GM13976 (cell line): ENCODE measurements at places on chromosomes 6 and 20.

GRCh38 chr6:131321589-131321988, 186.3 kb downstream of the AKAP7 start:
- DNase-seq: no peak

DNA sequence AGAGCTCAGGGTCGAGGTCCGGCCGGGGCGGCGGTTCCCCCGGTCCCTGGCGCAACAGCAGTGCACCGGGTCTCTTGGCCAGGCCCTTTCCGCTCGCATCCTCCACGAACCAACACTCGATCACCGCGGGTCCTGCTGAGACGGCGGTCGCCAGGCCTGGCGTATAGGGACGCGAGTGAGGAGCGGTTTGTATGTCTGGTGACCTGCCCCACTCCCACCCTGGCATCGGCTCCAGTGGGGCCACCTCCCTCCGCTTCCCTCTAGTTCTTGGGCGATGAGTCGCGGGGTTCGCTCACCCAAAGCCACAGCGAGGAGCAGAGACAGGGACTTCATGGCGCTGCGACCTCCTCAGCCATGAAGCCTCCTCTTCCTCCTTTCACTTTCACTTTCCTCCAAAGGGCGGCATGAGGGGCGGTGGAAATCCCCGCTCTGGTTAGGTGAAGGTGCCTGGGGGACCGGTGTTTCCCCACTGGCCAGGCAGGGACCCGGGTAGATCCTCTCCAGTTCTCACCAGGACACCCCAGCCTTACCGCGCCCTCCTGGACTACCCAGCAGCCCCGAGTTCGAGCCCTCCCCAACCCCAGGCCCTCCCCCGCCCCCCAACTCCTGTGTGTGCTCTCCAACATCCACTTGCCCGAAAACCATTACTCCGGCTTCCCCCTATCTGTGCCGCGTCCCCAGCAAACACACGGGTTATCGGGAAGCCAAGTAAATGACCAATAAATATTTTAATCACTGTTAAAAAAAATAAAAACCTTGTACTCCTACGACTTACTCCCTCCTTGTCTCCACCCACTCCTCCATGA, at the start of gene TAPBP:
TAPBP (minus strand) TSS at position 370 of the 806 bp plus-strand sequence; CDS start at position 333, 37 bp downstream.
- peak; percentile 90 for DNase-seq

DNA sequence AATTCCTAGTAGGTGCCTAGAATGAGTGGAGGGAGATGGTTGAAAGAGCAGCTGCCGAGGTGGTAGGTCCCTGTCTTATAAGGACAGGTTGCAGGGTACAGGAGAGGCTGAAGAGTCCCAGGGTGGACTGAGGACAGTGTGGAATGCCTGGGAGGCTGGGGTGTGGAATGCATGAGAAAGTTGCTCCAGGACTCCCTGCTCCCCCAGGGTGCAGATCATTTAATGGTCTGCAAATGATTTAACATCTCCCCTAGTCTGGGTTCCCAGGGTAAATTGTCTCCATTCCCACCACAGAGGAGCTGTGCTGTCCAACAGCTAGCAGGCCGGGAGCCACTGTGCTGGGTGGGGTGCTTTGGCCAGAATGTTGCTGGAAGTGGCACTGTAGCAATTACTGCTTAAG, 76.0 kb downstream of the CD83 start:
- no peak for DNase-seq

DNA sequence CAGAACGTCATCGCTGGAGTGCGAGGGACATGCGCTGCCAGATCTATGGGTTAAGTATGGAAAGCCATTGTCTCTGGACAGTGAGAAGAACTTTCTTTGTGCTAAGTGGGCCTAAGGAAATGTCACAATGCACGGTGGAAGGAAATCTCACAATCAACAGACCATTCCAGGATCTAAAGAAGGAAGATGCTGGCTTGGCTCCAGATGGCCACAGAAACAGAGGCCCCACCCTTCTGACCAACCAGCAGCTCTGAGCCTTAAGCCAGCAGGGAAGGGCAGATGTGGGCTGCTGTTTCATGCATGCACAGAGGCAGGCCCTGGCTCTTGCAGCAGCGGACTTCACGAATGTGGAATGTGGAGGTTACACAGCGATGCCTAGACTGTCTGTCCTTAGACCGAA, 156.3 kb downstream of the SOBP start:
- no peak for DNase-seq

DNA sequence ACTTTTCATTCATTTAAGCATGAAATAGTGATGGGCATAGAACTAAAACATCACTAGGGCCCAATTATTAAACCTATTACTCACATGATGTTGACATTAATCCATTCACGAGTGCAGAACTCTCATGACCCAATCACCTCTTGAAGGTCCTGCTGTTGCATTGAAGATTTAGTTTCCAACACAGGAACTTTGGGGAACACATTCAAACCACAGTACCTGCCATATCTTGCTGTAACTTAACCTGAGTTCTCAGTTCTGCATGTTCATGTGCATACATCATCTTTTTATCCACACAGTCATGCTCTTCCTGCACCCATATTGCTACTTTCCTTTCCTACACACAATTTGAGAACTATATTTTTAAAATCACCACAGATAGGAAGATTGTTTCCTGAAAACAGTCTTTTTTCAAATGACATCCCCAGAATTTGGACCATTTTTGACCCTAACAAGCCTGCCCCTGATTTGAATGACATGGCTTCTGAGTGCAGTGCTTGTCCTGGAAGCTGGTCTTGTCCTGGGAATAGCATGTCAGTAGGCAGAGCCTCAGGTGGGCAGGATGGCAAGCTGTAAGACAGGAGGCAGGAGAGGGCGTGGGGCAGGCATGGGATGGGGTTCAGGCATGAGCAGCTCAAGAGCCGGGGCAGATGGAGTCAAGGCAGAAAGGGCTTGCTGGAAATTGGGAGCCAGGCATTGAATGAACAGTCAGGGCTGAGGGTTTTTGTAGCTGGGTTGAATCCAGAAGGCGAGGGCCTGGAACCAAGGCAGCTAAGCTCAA, 49.2 kb upstream of the FOXC1 start:
- no peak for DNase-seq

DNA sequence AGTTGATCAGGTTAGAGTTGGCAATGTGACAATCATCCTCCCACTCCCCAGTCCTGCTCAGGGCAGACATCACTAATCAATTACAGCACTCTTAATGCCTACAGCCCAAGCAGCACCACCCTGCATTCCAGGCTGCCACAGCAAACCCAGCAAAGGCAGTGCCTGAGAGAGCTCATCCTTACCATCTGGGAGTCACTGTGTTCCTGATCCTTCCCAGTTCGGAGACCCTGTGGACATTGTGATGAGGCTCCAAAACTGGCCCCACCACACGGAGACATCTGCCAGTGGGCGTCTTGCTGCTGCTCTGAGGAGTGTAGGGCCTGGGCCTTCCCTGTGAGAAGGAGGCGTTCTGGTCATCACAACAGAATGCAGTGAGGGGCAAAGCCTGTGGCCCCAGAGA, 216.5 kb upstream of the CST7 start:
- DNase-seq: no peak

DNA sequence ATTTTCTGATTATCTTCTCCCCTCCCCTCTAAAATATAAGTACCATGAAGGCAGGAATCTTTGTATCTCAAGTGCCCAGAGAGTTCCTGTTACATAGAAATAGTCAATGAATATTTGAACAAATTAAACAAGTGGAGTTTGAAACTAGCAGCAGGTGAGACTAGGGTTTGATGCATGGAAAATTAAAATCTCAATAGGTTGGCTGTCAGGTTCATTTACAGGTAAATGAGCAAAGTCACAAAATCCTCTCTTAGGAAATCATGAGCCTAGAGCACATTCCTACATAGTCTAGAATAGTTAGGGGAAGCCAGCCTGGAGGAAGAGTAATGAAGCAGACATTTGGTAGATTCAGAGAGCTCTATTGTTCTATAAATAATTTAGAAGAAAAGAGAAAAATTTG, 140.4 kb downstream of the HS3ST5 start:
- no peak for DNase-seq

GRCh38 chr6:31575335-31575901, at the start of gene TNF:
Gene TNF, plus strand, starts transcription at chr6:31575565. Its CDS starts 177 bp downstream, at chr6:31575742.
- DNase-seq: peak; percentile 83

GRCh38 chr6:99530627-99531026, 15.4 kb upstream of the USP45 start:
- DNase-seq: no peak

DNA sequence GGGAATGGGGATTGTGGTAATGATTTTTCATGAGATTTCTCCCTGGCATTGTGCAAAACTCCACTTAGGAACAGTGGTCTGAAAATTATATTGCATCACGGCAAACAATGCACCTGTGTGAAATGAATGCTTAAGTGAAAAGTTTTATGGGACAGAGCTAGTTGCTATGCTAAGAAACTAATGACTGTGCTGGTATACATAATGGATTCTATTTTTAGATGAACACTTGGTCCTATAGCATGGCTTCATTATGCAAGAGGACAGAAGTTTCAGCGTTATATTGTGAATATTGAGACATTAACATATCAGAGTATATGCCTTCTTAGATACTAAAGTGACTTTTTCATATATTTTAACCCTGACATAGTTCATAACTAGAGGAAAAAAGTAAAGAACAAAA, 30.5 kb downstream of the PLCB1 start:
- DNase-seq: no peak

DNA sequence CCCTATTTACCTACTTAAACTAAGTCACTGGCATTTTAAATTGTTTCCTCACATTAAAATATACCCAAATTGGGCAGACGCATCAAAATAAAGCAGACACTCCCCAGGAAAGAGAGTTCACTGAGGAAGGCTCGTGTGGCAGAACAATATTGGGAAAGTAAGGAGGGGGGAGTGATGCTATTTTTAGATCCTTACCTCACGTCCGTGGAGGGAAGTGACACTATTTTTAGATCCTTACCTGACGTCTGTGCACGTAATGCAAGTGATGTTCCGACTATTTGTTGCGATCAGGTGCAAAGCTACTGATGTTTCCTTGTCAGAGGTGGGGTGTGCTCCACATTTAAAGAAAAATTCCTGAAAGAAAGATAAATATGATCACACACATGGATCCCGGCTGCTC, 699.2 kb upstream of the AGPAT4 start:
- no peak for DNase-seq

DNA sequence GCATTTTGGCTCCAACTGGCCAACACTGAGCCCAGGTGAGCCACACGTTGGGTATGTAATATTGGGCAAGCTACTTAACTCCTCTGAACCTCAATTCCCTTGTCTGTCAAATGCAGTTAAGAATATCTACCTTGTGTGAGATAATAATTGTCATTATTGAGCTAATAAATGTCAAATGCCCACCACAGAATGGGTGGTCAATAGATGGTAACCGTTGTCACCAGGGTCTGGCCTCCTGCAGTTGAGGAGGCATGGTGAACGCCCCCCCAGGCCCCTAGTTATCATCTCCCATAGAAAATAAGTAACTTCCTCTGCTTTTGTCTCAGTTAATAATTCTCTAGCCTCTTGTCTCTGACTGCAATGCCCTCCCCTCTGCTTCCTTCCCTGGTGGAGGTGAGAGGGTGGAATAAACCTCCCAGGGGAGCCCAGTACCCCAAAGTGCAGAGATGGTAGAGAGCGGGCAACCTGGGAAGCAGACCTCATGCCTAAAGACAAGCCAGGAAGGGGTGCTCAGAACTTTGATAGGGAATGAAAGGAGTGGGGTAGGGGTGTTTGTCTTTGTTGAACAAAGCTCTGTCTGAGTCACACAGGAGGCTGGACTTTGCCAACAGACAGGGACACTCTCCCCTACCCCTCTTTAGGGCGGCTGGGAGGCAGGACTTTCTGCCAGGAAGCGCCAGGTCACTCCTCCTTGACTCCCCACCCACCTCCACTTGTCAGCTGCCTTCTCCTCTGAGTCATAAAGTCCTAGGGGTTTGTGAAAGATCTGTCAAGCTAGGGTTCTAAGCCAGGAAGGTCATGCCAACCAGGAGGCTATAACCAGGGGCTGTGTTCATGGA, 1.3 kb upstream of the UNC5CL start:
- no peak for DNase-seq

DNA sequence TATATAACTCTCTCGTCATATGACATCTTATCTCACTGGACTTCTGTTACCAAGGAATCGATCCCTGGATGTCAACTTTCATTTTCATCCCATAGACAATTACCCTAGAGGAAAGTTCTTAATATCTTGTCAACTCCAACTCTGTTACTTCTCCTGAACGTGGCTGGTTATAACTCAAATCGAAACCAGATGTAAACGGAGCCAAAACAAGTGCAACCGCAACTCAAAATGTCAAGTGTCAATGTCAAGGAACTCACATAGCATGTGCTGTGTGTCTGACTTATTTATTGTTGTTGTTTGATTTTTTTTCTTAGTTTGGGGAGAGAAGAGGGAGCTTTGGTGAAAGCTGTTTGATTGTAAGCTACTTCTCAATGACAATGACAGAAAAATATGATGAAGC, 108.6 kb downstream of the VIP start:
- DNase-seq: no peak

DNA sequence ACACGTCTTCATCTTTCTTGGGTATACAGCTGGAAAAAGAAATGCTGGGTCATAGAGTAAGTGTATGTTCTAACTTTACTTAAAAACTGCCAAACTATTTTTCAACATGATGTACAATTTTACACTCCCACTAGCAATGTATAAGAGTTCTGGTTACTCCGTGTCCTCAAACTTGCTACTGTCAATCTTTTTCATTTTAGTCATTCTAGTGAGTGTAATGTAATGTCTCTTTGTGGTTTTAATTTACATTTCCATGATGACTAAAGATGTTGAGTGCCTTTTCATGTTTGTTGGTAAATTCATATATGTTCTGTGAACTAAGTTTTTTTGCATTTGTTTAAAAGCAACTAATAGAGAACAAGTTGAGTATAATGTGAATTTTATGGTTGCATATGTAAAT, 43.9 kb downstream of the ATG5 start:
- no peak for DNase-seq

GRCh38 chr6:53175027-53175426, 26.4 kb upstream of the GCM1 start:
- DNase-seq: no peak

GRCh38 chr6:95593025-95593424, 15.7 kb downstream of the MANEA start:
- DNase-seq: no peak

- no peak for DNase-seq
Measured at GRCh38 chr20:7933346-7933745, 6.9 kb downstream of the HAO1 start.

DNA sequence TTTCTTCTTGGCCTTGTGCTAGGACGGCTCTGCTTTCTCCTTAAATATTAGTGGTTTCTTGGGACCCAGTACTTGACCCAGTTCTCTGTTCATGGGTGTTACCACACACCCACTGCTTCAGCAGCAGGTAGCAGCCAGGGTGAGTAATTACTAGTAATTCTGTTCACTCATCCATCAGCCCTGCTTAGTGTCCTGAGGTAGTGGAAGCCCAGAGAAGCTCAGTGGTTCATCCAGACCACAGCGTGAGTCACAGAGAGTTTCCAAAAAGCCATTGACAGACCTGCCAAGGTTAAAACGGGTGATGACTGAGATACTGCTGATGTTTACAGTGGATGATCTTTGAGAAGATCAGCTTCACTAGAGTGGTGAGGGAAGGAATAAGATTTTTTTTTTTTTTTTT, 51.7 kb upstream of the HINT3 start:
- peak; percentile 35 for DNase-seq
